ENCODE measurements at places on chromosomes 13 and 19.

GRCh38 chr13:79529817-79530216, 48.9 kb downstream of the NDFIP2 start:
- no peak for DNase-seq

GRCh38 chr13:99256283-99256682, 1.9 kb downstream of the GPR18 start:
- no peak for DNase-seq

GRCh38 chr19:5250127-5250659, 90.4 kb downstream of the PTPRS start:
- DNase-seq = no peak

GRCh38 chr19:4807188-4807587, 15.7 kb downstream of the FEM1A start:
- no peak for DNase-seq

DNA sequence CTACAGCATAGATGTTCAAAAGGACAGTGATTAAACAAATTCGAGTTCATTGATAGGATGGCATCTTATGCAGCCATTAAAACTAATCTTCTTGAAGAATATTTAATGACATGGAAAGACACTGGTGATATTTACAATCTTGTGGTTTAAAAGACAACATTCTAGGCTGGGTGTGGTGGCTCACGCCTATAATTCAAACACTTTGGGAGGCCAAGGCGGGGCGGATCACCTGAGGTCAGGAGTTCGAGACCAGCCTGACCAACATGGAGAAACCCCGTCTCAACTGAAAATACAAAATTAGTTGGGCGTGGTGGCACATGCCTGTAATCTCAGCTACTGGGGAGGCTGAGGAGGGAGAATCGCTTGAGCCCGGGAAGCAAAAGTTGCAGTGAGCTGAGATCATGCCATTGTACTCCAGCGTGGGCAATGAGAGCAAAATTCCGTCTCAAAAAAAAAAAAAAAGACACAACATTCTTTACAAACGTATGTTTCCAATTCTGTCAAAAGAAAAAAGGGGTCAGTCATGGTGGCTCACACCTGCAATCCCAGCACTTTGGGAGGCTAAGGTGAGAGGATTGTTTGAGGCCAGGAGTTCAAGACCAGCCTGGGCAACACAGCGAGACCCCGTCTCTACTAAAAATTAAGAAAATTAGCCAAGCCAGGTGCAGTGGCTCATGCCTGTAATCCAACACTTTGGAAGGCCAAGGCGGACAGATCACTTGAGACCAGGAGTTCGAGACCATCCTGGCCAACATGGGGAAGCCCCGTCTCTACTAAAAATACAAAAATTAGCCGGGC, 2.5 kb upstream of the PAK4 start:
- no peak for DNase-seq

- DNase-seq = no peak
Measured at GRCh38 chr19:4636761-4637160, 2.6 kb upstream of the TNFAIP8L1 start.

- DNase-seq = no peak
Measured at GRCh38 chr13:24185591-24186232, 25.2 kb downstream of the SPATA13 start.

DNA sequence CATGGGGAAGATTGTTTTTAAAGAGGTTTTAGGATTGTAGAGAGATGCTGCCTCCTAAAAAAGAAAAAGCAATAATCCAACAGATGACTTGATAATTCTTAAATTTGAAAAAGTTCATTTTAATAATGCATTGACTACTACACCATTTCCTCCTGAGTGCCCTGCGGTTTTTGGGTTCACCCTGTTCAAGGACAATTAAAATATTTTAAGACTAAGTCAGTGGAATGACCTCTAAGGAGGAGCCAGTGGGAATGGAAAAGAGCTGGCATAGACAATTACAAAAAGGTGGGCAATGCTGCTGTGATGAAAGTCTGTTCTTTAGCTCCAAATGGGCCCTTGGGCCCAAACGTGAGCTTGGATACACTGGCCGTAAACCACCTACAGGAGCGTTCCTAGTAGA, 217.8 kb downstream of the LHFPL6 start:
- no peak for DNase-seq

DNA sequence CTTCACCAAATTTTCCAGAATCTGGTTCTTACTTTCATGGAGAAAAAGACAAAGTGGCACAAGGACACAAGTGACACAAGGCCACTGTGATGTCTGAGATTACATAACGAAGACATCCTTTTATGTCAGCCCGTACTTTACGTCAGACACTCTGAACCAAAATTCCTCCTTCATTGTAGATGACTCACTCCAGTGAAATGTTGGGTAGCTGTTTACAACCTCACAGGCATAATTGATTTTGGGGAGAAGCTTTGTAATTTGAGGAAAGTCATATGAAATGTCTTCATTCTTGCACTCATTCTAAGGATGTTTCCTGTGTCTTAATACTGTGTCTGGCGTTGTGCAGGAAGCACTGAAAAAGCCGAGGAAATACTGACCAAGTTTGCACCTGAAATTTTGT, 20.0 kb upstream of the LGALS14 start:
- DNase-seq = no peak

DNA sequence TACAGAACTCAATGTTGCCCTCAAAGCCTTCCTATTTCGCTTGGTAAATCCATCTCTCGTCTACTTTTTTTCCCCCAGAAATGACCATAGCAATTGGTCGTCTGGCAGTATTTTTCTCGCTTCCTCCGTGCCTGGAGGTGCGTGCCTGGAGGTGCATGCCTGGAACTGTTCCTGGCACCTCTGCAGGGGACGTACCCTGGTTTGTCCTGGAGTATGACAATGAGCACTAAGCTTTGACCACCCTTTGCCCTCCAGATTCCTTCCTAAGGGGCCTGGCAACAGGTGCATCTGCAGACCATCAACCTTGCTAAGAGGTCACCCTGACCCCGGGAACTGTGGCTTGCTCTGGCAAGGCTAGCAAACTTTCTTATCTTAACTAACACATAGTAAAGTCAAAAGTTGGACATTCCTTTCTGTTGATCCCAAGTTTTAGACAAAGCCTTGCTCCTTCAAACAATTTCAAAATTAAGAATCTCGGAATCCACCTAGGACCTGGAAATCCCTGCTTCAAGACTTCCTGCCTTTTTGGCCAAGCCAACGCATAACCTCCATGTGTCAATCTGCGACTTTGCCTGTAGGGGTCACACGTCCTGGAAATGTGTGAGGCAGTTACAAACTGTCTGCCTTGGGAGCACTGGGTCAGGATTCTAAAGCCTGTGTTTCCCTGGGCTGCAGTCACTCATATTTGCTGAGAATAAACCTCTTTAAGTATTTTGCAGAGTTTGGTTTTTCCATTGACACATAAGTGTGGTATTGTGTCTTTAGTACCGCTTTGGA, 28.8 kb upstream of the TUBGCP3 start:
- DNase-seq = no peak

DNA sequence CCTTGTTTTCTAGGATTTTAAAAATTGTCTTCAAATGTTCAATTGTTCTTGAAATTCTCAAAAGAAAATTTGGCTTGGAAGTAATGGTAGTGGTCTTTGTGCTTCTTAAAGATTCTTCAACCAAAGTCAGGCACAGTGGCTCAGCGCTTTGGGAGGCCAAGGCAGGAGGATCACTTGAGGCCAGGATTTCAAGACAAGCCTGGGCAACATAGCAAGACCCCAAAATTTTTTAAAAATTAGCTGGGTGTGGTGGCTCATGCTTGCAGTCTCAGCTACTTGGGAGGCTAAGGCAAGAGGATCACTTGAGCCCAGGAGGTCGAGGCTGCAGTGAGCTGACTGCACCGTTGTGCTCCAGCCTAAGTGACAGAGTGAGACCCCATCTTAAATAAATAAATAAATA, 153.5 kb upstream of the ZNF507 start:
- DNase-seq = no peak

DNA sequence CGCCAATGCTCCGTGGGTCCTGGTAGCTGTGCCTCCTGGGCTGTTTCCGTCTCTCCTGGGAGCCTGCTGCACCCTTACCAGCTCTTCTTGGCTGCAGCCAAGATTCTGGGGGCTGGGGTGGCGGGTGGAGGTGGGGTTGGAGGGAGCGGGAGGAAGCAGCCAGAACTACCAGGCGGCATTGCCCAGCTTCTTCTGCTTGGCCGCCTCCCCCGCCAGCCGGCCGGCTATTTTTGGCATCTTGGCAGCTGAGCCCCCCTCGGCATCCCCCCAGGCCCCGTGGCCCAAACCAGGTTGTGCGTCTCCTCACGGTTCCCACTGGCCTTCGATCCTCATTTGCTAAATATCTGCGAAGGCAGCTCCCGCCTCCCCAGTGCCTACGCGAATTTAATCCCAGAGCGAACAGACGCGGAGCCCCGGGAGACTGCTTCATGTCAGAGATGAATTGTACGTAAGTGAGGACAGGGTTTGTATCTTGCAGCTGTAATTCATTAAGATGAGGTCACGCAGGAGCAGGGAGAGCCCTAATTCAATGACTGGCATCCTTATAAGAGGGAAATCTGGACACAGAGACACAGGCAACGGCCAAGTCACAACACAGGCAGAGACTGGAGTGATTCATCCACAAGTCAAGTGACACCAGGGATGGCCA, 12.8 kb upstream of the PEAK3 start:
- no peak for DNase-seq

DNA sequence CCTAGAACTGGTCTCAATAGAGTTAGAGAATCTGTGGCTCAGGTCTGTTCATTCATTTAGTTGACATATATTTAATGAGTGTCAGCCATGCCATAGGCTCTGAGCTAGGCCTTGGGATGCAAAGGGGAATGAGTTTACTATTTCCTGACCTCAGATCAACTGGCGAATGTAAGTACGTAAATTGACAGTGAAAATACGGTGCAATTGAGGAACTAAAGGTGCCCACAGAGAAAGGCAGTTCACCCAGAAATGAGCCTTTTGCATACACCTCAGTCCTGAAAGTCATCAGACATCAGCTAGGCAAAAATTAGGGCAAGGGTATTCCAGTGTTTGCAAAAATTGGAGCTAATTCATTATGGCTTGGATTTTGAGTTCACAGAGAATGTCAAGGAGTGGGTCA, 20.6 kb upstream of the UPF3A start:
- DNase-seq = no peak

DNA sequence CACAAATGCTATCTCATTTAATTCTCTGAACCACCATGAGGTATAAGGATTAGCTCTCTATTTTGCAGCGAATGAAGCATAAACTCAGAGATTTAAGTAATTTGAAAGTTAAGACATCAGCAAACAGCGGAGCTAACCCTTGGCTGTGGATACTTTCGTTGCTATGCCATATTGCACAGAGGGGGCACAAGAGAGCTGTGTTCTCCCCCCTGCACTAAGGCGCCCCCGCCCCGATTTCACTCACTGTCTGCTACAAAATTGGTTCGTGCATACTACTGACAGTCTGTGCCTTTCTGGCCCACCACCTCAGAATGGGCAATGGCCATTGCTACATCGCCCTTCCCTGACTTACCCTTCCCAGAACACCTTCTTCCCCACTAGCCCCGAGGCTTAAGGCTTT, 105.7 kb upstream of the OBI1 start:
- no peak for DNase-seq

DNA sequence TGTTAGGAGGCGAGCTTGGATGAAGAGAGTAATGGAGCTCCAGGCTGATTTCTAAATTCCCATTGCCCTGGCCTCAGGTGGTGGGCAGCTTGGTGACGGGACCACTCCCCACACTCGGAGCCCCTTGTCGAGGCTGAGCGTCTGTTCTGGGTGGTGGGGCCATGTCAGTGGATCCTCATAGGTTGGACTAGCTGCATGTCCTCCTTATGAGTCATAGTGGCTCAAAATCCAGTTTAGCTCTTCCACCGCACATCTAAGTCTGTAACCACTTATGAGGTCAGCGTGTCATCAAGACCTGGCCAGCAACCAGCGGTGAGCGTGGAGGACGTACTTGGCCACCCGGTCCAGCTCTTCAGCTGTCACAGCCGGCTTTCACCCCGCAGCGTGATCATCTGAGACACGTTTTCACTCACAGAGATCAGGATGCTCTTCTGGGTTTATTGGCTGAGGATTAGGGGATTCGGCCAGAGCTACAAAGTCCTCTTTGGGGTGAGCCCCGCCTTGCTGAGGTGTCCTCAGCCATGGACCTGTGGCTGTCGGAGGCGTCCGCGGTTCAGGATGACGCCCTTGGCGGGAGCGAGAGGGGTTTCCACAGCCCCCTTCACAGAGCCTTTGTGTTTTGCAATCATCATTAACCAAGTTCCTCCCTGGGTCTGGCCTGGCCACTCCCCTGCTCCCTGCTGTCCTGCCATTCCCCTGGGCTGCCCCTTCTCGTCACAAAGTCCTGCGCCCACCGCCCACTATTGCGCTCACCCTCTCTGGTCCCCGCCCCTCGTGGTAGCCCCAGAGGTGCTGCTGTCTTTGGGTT, 41.9 kb downstream of the ADPRHL1 start:
- DNase-seq = no peak

DNA sequence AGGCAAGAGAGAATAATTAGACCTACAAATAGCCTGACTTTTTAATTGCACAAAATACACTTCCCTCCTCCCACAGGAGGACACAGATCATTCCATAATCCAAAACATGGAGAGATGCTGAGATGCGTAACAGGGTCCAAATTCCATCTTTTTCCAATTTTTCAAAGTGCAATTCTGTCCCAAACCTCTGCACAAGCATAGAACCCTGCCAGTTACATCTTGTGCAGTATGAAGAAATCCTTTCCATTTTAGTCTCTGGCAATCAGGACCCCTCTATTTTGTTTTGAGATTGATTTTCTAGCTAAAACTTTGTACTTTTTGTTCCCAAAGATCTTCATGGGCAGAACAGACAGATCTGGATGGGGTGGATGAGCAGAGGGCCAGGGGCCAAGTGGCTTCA, 209.2 kb downstream of the B3GLCT start:
- no peak for DNase-seq

- DNase-seq = no peak
Measured at GRCh38 chr19:1214299-1214861, 8.8 kb downstream of the STK11 start.

DNA sequence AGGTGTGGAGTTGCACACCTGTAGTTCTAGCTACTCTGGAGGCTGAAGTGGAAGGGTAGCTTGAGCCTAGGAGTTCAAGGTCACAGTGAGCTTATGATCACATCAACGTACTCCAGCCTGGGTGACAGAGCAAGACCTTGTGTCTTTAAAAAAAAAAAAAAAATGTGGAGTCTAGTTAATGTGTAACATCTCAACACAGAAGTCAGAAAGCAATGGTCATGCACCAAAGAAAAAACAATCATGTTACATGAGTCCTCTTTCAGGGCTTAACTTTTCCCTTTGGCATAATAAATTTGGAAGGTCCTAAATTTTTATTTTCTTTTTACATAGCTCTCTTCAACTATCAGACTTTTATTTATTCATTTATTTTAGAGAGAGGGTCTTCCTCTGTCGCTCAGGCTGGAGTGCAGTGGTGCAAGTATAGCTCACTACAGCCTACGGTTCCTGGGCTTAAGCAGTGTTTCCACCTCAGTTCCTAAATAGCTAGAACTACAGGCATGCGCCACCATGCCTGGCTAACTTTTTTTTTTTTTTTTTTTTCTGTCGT, 22.3 kb downstream of the SETDB2 start:
- no peak for DNase-seq
